ENCODE measurements at places on chromosomes 4 and X.
A peak's percentile ranks its signal among the peaks of the same experiment; 100 is the strongest.

- no peak for DNase-seq
These were observed 34.1 kb downstream of the SETD7 start for GRCh38 chr4:139521754-139522401.

GRCh38 chr4:94911106-94911505, 153.4 kb downstream of the BMPR1B start:
- DNase-seq, result no peak

- DNase-seq, result no peak
These were observed 129.1 kb downstream of the FBXO8 start for GRCh38 chr4:174154215-174154854.

DNA sequence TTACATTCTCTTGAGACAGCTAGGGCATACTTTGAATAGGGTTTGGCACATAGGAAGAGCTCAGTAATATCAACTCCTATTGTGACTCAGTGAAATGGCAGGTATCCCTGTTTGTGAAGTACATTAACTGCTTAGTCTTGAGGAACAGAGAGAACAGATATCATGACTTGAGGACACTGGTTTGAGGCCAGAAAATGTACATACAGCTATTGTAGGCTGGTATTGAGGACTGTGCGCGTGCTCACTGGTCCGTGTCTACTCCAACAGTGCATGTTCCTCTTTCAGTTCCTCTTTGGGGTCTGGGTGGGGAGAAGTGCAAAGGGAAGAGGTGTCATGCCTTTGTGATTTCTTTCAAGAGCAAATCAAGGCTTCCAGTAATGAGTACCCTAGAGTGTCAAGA, 34.6 kb upstream of the TBC1D9 start:
- DNase-seq, result no peak

GRCh38 chr4:168859888-168860694, 150.0 kb downstream of the CBR4 start:
- no peak for DNase-seq

GRCh38 chrX:134604701-134605311, 53.5 kb downstream of the PLAC1 start:
- DNase-seq, result no peak

GRCh38 chrX:53317365-53318069, 36.1 kb upstream of the IQSEC2 start:
- DNase-seq, result no peak

DNA sequence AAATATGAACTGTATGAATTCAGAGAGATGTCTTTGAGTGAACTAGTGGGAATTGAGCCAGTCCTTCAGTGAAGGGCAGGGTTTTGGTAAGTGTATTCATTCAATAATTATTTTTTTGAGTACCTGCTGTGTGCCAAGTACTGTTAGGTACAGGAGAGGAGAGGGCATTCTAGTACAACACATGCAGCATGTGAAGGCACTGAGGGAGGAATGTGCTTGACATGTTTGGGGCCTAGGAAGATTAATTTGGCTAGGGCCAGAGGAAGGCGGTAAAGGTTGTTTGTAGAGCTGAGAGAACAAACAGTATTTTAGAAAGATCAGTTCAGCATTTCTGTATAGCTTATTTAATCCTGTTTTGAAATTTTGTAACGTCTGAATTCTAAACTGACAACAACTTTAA, 27.8 kb downstream of the APOOL start:
- DNase-seq, result no peak

GRCh38 chr4:128358231-128358912, 70.8 kb upstream of the PGRMC2 start:
- DNase-seq, result no peak

GRCh38 chr4:150230561-150230960, 152.3 kb downstream of the DCLK2 start:
- DNase-seq, result no peak

DNA sequence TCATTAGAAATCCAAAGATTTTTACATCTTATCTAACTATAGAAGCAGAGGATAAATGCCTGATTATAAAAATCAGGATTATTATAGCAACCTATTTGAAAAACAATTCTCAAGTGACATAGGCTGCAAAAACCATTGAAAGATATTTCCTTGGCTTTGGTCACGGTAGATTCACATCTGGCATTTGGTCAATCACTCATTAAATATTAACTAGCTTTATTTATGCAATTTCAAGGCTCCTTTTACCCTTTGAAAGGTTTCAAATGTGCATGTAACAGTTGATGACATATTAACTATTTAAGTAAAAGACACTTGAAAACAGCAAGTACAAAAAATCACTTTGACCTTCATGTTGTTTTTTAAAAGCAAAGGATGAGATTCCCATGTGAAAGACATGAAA, 98.1 kb downstream of the MMRN1 start:
- peak; percentile 29 for DNase-seq

GRCh38 chr4:7533267-7533666, 98.5 kb upstream of the PSAPL1 start:
- DNase-seq, result no peak

DNA sequence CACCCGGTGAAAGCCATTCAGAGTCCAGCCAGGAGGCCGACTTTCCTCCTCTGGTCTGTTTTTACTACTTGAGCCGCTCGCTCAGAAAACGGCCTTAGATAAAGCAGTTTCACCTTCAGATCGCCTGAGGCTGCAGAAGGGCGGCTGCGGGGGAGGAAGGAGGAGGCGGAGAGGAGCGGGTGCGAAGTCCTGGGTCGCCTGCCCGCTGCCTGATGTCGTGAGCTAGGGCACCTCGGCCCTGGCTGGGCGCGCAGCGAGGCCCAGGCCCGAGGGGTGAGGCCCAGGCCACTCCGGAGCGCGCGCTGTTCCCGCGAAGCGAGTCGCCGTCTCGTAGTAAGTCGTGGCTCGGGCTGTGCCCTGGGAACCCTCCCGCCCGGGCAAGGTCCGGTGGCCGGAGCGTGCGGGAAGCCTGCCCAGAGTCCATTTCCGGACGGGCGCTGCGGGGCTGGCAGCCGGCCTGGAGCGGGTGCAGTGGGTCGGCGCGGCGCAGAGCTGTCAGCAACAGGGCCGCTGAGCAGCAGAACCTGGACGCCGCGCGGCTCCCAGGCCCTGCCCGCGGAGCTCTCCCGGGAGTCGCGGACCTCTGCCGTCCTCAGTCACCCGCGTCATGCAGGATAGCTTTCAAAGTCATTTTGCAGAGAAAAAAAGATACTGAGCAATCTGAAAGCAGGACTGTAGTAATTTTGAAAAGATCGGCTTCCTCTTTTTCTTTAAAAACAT, 18.6 kb downstream of the TRIM2 start:
- no peak for DNase-seq

DNA sequence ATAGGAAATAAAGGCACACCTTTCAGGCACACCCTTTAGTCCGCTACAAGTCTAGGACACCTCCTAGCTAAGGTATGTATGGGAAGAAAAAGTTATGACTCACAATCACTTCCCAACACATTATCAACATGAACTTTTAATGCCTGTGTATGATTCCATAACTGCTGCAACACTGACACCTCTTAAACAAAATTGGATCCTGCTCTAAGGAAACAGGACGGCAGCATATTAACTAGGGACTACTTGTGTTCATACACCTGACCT, 2.4 kb upstream of the PPP3CA start:
- no peak for DNase-seq

GRCh38 chr4:18389115-18389514, 367.6 kb upstream of the LCORL start:
- DNase-seq, result no peak

GRCh38 chr4:73438582-73439215, 2.7 kb downstream of the AFP start:
- no peak for DNase-seq

GRCh38 chr4:10011277-10011676, 10.0 kb downstream of the SLC2A9 start:
- no peak for DNase-seq

DNA sequence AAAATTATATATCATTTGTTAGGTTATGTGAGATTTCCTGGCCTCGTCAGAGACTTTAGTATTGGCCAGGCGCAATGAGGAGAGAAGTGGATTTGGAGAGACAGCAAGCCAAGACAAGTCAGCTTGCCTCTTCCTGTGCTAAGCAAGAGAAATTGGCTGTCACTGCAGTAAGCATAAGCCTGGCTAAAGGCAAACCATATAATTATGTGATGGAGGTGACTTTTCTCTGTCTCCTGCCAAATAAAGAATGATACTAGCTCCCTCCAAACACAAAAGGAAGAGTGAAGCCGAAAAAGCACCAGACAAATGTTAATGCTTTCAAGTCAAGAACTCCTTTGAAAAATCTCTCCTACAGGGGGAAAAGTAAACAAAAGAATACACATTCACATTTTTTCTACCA, 2246.0 kb downstream of the ARAP2 start:
- no peak for DNase-seq

GRCh38 chrX:132639446-132639845, 150.6 kb upstream of the MBNL3 start:
- DNase-seq, result no peak

- no peak for DNase-seq
These were observed 40.5 kb upstream of the CDKN2AIP start for GRCh38 chr4:183403961-183404360.

DNA sequence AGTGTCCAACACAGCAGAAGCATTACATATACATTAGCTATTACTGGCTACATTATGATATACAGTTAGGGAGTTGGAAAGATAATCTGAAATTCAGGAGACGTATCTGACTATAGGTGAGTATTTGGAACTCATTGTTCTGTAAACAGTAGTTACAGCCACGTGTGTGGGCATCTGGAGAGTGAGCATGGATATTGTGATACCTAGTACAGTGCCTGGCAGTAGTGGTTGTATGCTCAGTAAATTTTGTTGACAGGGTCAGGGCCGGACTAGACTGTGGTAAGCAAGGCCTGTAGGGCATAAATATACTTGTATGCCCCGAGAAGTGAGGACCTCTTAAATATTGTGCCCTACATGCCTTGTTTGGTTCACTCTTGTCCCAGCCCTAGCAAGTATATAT, 2.9 kb downstream of the F9 start:
- DNase-seq, result no peak

DNA sequence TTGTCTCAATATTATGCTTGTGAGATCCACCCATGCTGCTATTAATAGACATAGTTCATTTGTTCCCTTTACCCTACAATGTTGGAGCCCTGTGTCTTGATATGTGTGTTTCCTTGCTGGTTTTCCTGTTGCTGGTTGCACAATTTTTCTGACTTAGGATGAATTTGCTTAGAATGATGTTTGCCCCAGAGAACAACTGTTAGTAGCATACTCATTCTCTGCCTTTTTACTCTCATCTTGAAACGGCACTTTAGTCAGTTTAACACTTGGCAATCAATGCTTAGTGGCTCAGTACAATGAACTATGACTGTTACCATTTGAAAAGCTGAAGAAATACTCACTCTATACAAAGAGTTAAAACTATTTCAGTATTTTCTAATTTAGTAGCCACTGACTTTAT, 158.8 kb upstream of the NDST4 start:
- no peak for DNase-seq

DNA sequence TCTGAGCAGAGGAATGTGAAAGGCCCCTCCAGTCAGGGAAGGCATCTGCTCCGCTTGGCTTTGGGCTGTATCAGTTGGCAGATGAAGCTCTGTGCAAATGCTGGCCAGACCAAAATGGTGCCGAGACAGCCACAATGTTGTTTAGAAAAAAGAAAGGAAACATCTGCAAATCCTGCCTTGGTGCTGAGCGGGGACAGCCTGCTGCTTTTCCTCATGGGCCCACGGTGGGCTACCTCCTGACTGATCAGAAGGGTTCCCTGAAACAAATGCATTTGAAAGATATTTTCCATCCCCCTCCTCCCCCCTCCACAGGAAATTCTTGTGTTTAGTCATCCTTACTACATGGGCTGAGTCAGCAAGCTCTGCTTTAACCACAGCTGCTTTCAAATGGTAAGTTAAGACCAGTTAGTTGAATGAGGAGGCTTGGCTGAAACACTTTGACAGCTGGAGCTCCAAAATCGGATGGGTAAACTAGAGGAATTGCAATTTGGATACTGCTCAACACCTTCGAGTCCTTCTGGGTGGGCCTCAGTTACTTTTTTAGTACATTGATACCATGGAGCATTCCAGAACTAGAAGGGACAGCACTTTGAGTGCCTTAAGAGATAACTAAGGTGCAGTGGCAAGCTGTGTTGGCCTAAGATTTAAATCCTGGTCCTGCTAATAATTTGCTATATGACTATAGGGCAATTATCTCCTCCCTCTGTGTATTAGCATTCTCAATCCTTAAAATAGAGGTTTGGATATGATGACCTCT, 36.0 kb downstream of the PLAC1 start:
- DNase-seq, result no peak

GRCh38 chr4:8578717-8579116, 1.5 kb upstream of the GPR78 start:
- DNase-seq, result no peak

- DNase-seq, result no peak
These were observed 33.9 kb upstream of the CDX4 start for GRCh38 chrX:73412930-73413329.

GRCh38 chrX:97806238-97806637, 922.5 kb downstream of the RPA4 start:
- DNase-seq, result no peak

DNA sequence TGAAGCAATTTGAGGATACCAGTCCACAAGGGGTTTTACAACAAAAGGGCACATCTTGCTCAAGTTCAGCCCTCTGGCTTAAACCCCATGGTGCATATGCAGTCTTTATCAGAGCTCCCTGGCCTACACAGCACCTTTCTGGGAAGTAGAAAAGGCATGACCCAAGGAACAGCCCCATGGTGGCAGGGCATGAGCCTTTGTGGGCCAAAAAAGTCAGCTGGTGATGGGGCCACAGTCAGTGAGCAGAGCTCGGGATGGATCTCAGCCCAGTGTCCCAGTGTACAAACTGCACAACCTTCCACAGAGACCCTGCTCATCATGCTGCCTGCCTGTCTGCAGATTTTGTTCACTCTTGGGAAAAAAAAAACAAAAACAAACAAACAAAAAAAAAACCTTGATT, 22.3 kb upstream of the TMEM165 start:
- no peak for DNase-seq
